ENCODE measurements at places on chromosomes 4 and X.

- DNase-seq = no peak
Observed at GRCh38 chr4:103046416-103047290, 27.1 kb upstream of the SLC9B1 start.

GRCh38 chrX:119954374-119954773 is 10.8 kb upstream of the NKAP start:
- no peak for DNase-seq

DNA sequence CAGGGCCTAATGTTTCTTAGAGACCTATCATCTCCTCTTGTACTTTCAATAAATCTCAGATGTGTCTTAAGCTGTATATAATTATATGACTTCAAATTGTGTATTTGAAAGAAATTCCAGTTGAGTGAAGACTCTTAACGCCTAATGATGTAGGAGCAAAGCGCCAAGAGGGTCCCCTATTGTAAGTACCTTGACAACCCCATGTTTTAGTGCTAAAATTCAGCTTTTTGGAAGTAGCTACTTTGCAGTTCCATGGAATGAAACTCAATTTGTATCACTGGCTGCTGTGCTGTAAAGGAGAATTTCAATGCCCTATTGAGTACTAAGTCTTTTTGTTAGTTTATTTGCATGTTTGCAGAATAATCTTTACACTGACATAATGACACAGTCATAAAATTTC is 1826.6 kb upstream of the AGA start:
- DNase-seq = no peak

DNA sequence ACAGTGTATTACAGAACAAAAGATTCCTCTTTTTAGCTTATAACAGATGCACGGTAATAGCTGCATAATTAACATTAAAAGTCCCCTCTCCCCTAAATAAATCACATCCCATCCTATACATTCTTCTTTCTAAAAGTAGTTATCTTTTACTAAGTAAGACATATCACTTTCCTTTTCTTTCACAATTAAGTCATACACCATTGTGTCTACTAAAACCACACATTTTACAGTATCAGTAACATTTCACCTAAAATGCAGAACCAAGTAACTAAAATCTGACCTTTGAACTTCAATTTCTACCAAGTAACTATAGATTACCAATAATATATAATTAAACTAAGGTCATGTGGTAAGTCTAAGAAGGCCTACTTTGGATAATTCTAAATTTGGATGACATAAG is 14.2 kb downstream of the DHX15 start:
- DNase-seq = no peak

DNA sequence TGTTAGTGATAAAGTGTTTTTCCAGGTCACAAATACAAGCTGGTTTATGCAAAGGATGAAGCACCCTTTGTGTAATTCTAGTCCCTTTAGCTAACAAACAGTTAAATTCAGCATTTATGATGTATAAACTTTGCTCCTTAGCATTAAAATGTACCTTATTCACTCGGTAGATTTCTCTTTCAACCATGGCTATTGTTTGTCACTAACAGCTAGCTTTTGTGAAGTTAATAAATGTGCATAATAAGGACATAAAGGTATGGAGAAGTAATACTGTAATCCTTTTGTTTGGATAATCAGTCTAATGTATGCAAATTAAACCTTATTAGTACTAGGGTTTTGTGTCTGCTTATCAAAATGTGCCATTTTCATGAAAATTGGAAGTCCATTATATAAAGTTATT is 34.2 kb upstream of the ARX start:
- no peak for DNase-seq

DNA sequence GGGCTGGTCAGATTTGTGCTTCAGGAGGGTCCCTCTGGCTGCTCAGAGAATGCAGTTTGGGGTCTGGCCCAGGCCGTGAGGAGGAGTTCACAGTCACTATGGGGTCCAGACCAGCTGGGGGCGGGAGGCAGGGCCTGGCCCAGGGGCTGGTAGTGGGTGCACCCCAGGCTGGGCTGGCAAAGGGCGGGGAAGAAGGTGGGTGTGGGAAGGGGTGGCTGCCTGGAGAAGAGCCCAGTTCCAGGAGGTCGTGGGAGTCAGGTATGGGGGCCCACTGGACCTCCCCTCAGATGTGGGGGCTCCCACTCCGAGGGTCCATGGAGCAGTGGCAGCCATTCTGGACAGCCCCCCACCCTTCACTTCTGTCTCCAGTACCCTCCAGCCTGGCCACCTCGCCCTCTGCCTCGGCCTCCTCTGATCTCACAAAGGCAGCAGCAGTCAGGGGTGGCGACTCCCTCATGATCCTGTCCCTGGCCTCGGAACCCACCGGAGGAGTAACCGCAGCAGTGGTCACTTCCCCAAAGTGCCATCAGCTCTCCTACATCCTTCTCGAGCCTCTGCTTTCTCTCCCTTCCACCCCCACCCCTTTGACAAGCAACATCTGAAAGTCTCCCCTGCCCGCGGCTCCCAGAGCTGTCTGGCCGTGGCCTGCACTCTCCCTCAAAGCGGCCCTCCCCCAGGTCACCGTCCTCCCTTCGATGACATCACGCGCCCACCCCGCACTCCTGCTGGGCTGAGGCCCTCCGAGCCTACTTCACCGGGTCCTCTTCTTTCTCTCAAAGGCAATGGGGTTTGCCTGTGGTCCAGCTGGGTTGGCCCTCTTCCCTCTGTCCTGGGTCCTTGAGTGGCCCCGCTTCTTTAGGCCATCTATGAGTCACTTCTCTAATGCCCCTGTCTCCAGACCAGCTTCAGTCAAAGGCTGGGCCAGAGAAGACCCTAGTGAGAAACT is 1.7 kb upstream of the SLC6A8 start:
- no peak for DNase-seq

GRCh38 chrX:7263330-7263729 is 115.4 kb upstream of the PUDP start:
- DNase-seq = no peak

- DNase-seq = no peak
Observed at GRCh38 chr4:20443015-20443805, 191.5 kb downstream of the SLIT2 start.

GRCh38 chr4:154593868-154594267 is 3.3 kb upstream of the FGA start:
- DNase-seq = no peak

- no peak for DNase-seq
Observed at GRCh38 chrX:79412166-79412565, 45.0 kb upstream of the ITM2A start.

DNA sequence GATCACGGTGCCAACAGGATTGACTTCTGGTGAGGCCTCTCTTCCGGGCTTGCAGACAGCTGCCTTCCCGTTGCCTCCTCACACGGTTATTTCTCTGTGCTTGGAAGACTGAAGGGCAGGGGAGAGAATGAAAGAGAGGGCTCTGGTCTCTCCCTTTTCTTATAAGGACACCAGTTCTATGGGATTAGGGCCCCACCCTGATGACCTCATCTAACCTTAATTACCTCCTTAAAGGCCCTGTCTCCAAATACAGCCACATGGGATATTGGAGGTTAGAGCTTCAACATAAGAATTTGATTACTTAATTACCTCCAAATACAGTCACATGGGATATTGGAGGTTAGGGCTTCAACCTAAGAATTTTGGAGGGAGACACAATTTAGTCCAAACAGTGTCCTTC is 46.5 kb downstream of the EVC start:
- no peak for DNase-seq

Measured in NK-92 treated with Interleukin-12 subunit alpha and Interleukin-12 subunit beta, amount 100 ng/mL, for 24 hours (cell line).